Glomerular endothelial cell (primary cell): ENCODE measurements at places on chromosomes 6 and 20.

DNA sequence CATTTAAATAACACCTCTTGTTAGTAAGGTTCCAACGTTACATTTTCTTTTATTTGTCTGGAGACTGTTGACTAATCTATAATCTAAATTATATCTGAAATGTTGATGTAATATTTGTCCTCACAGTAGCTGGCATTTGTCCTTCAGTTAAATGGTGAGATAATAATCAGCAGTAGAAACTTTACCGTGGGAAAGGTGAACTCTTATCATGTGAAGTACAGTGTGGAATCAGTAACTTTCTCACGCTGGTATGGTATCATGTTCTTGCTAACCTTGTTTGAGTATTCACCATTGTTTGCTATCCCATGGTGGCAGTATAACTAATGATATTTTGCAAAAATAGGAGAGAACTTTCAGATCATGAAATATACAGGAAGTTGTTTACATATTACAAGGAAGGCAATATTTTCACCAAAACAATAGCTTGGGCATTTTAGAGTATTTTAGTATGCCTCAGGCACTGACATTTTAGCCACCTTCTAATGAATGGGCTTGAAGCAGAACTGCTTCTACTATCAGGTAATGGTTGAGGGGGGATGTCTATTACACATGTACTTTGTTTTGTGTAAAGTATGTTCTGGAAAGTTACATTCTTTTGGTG is 4.8 kb downstream of the GMNN start:
- no peak for DNase-seq

- no peak for DNase-seq
These were observed 116.8 kb downstream of the NCOA3 start for GRCh38 chr20:47618479-47618878.

DNA sequence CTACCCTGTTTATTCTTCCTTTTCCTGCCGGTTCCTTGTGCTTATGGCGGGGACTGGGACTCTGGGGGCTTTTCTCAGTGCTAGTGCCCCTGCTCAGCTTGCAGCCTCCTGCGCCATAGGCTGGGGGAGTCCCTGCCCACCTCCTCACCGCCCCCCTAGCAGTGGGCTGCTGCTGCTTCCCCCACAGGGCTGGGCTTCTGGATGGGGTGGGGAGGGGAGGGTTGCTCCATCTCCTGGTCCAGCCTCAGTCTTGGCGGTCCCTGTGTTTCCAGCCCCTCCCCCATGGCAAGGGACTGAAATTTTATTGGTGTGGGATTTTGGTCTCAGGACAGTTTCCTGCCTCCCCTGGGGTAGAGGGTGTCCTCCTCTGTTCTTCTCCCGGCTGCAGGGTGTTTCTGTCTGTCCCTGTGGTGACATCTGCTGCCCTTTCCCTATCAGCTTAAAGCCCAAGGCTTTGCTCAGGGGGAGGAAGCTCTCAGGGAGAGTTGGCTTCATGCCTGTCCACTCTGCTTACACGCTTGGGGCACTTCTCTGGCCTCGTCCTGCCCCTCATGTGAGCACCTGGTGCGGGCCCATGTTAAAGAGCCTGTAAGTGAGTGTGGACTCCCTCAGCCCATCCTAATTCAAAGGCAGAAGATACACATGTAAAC is 100.6 kb downstream of the HIVEP1 start:
- DNase-seq = no peak

DNA sequence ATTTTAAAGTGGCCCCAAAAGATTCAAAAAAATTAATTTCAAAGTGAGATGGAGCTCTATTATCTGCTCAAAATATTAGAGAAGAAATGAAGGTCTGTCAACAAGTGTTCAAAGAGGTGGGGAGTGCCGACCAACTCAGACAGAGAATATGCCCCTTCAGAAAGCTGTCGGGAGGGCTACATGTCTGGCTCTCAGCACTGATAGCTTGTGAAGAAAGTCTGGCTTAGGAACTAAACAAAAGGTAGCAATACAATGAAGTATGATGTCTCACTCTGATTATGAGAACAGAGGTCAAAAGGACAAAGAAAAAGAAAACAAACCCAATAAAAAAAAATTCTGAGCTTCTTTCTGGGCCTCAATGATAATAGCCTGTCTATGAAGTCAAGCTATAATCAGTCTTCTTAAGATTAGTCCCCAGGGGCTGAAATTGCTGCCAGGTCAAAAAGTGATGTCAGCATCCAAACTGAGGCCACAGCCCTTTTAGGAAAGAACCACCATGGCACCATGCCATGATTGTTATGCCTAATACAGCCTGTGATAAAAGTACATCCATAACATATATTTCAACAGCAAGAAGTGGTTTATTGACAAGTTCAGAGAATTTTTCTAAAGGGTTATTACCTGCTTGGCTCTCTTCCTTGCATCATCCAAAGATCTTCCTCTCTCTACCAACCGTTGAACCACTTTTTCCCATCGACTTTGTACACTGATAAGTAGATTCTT is 150.9 kb downstream of the DST start:
- peak; percentile 47 for DNase-seq

DNA sequence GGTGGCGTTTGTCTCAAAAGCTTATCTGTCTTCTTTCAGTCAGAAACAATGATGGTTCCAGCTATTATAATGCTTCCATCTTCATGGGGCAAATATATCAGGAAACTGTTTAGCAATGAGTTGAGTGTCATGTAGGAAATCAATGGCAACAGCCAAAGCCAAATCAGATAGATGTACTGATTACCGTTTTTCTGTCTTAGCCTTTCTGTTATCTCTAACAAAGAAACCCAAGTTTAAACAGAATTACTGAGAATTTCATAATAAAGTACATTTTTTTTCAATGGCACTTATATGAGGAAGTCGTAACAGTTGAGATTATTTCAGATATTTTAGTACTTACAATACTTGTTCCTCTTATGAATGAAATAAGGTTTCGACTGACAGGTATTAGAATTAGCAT is 1.2 kb downstream of the NOX3 start:
- DNase-seq = no peak

GRCh38 chr20:48725555-48725991 is 102.2 kb downstream of the PREX1 start:
- DNase-seq = no peak

DNA sequence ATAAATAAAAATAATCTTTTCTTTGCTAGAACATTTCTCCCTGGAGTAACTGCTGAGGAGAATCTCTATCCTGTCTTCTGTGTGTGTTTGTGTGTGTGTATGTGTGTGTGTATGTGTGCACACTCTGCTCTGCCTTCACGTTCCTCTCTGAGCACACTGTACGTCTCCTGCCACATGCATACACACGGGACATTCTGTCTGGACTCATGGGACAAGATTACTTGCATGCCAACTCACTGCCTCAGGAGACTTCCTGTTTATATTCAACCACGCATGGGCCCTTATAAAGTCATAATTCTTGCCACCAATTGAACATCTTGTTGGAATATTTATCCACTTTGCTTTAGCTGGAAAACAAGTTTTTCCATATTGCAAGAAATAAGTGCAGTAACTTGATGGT is 930.6 kb downstream of the KIF16B start:
- DNase-seq = no peak

DNA sequence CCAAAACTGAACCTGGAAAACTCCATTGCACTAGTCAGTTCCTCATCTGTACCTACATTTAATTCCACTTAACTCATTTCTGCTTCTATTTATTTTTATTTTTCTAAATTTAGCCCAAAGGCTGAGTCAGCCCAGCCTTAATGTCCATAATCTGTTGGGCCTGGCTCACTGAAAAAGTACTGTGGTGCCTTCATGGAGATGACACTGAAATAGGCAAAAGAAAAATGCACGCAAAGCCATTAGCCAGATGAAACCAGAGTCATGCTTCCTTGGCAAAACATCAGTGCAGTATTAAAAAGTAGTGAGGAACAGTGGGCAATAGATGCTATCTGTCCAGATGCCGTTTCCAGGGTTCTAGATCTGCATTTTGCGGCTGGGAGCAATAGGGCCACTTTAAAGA is 14.7 kb upstream of the PLCB4 start:
- DNase-seq = no peak

- DNase-seq = no peak
These were observed 6.0 kb downstream of the UQCC1 start for GRCh38 chr20:35405775-35406174.

DNA sequence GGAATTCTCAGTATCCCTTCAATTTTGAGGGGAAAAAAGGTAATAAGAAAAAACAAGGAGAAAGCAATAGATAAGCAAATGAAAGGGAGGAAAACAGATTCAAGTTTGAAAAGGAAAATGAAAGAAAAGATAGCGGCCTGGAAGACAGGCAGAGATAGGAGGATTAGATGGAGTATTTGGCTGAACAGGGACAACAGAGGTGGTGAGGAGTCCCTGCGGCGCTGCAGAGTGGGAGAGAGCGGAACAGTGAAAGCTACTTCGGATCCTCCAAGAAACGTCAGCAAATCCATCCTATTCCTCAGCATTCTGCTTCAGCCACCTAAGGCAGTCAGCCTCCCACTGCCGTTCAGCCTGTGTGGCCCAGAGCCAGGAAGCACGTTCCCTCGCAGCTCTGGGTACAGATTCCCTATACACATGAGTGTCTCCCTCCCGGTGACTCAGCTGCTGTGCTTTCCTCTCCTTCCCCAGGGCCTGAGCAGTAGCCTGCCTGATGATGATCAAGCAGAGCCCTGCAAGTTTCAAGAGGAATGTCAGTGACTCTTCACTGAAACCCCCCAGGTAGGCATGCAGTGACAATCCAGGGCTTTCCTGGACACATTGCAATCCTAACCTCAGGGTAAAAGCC is 43.4 kb upstream of the CDYL start:
- DNase-seq = peak; percentile 39

DNA sequence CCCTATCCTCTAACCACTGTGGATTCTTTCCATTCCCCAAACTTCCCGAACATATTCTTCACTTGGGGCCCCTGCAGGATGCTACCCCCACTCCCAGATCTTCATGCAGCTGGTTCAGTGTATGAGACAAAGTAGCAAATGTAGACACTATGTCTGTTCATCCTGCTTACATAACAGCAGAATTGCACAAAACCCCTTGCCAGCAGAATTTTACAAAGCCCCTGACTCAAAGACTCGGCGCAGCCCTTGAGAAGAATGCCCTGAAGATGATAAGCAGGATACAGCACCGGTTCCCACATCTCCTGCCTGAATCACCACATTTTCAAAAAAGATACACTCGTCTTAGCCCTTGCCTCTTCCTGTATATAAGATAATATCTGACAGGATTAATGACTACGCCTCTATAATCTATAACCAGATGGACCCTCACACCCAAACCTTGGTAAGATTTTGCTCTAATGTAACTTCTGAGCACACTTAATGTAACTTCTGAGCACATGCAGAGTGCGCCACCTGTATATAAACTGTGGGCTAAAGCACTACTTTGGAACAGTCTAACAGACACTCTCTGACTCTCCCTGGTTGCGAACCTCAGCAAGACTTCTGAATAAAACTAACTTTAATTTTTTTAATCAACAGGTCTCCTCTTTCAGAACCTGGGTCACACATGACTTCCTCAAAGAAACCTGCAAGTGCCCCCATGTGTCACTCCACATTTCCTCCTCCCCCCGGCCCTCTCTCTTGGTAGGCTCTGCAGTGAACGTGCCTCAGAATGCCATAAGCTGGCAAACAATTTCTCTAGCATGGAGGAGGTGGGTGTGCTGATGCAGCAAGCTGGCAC is 28.7 kb downstream of the RALGAPA2 start:
- DNase-seq = no peak

DNA sequence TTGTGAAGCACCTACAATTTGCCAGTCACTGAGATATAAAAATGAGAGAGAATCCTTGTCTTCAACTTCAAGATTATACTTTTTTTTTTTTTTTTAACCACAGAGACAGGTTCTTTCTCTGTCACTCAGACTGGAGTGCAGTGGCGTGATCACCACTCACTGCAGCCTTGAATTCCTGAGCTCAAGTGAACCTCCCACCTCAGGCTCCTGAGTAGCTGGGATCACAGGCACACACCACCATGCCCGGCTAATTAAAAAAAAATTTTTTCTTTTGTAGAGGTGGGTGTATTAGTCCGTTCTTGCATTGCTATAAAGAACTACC is 51.6 kb upstream of the PMEPA1 start:
- no peak for DNase-seq

DNA sequence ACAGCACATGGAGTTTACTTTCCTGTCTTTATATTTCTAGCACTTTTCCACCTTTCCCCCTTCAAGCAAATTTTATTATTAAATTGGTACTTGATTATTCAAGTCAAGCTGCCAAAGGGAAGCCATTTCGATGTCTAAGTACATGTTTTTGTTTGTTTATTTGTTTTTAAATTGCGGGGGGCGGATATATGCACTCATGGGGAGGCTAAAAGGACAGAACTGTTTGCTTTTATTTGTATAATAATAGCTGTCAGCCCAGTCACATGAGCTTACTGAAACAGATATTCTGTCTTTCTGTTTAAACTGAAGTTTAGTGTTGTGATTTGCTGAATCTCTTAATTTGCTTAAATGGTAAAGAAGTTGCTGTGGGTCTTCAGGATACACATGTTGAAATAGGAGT is 49.6 kb upstream of the PLCG1 start:
- no peak for DNase-seq

DNA sequence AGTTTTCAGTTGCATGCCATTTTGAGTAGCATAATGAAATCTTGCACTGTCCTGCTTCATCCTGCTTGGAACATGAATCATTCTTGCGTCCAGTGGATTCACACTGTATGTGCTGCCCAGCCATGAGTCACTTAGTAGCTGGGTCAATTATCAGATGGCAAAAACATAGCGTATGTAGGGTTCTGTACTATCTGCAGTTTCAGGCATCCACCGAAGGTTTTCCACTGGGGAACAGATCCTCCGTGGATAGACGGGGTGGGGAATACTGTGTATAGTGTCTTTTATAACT is 61.4 kb downstream of the IL22RA2 start:
- no peak for DNase-seq

GRCh38 chr6:137933696-137934095 is 66.6 kb downstream of the TNFAIP3 start:
- no peak for DNase-seq

GRCh38 chr20:24957326-24958016 is 8.4 kb downstream of the CST7 start:
- no peak for DNase-seq

DNA sequence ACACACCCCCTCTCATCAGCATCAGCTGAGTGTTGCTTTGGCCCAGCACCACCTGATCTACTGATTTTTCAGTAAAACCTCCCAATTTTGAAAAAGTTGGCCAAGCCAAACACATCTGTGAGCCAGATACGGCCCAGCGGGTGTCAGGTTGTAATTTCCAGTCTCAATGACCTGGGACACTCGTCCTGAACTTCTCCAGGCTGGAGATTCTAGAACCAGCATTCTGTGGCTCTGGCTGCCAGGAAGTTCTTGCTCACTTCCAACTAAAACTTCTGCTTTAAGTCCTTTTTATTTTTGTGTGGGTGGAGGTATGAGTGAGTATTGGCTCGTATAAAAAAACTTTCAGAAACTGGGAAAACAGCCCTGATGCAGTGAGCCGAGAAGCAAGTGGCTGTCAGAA is 5.1 kb downstream of the KIAA1755 start:
- no peak for DNase-seq

GRCh38 chr6:56199956-56200355 is 47.4 kb downstream of the COL21A1 start:
- DNase-seq = no peak
